Activated T-helper 17 cell treated with anti-CD3 and anti-CD28 coated beads, Interleukin-2, amount 50 U/mL, for 72 hours (primary cell): ENCODE measurements at places on chromosomes 7 and 10. TPM values are rescaled to one million over a fixed set of nuclear protein-coding genes. Genes with fewer than 3 reads are reported as not detected.

DNA sequence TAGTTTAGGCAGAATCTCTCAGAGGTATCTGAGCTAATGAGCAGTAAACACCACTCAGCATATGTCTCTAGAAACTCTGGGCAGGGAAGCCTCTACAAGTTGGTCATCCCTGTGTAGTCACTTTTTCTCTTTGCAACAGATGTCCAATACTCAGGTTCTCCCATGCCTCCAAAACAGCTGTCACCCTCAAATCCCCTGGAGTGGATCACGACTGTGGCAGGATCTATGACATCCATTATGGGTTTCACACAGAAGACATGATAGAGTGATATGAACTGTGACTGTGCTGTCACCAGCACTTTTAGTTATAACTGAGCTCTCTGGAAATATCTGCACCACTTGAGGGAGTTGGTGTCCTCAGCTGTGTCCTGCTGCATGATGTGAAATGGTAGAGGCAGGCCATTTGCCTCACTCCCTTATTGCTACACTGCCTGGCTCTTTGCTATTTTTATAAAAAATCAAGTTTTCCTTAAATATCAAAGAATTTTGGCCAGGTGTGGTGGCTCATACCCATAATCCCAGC lies 24.1 kb upstream of the ZNRF2 start:
- ATAC-seq: no peak

- ATAC-seq: no peak
Measured at GRCh38 chr7:131769241-131769640, 212.8 kb upstream of the PODXL start.

GRCh38 chr10:63128443-63128842 lies 4.7 kb upstream of the NRBF2 start:
- ATAC-seq: no peak

- no peak for ATAC-seq
Measured at GRCh38 chr10:101886521-101887312, 43.1 kb upstream of the KCNIP2 start.

GRCh38 chr7:93941945-93942344 lies 20.4 kb downstream of the GNG11 start:
- ATAC-seq: no peak

GRCh38 chr10:28432210-28432676 lies 100.7 kb upstream of the WAC start:
- ATAC-seq: peak; percentile 60

DNA sequence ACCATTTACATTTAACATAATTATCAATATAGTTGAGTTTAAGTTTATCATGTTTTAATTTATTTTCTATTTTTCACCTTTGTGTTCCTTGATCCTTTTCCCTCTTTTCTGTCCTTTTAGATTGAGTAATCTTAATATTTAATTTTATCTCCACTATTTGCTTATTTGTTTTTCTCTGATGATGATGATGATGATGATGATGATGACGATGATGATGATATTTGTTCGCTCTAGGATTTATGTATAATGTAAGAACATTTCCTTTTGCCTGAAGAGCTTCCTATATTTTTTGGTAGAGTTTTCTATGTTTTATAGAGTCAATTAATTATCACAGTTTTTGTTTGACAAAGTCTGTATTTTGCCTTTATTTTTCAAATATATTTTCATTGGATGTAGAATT lies 104.2 kb downstream of the GLRX3 start:
- ATAC-seq: no peak

DNA sequence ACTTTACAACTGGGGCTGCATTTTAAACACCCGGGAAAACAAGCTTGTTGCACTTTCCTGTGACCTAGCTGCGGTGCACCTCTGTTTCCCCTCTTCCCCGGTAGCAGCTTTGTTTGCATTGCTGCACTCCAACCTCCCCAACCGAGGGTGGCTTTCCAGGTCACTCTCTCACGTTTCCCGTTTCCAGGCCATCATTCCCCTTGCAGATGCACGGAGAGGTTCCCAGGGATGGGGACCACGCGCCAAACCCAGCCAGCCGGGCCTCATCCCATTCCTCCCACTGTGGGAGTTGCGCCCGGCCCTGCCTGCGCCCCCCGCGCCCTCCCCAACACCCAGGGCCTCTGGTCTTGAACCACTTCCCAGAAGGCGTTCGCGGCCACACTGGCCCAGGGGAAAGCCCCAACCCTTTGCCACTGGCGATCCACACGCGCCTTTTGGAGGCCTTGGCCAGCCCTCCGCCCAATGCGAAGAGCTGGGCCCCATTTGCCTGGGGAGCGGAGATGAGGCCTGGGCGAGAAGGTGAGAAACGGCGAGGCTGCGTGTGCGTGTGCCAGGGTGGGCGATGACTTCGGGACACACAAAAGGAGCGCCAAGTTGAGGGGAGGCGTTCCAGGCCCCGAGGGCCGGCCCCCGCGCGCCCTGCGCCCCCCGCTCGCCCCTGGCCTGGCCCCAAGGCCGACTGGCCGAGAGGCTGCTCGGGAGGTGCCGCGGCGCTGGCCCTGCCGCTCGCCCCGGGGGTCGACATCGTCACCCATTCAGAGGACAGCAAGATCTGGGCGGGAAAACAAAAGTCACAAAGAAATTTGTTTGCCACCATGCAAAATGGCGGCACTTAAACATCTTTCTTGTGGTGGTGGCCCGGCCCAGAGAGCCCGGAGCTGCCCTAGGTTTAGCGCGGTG lies 15.9 kb downstream of the SKIDA1 start:
- ATAC-seq: no peak

DNA sequence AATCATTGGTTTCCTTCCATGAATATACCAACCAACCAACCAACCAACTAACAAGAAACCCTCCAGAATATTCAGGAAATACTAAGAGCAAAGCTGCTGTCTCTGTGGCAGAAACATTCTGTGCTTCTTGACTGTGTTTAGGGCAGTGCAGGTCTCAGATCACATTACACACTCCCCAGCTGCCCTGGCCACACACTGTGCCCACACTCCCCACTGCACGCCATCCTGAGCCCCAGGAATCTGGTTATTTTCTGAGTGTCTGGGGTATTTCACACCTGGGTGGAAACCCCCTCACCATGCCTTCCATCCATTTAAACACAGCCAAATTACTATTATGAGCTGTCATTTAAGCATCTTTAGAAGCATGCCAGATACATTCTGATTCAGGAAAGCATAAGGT lies 183.7 kb upstream of the ANK3 start:
- ATAC-seq: peak; percentile 89

DNA sequence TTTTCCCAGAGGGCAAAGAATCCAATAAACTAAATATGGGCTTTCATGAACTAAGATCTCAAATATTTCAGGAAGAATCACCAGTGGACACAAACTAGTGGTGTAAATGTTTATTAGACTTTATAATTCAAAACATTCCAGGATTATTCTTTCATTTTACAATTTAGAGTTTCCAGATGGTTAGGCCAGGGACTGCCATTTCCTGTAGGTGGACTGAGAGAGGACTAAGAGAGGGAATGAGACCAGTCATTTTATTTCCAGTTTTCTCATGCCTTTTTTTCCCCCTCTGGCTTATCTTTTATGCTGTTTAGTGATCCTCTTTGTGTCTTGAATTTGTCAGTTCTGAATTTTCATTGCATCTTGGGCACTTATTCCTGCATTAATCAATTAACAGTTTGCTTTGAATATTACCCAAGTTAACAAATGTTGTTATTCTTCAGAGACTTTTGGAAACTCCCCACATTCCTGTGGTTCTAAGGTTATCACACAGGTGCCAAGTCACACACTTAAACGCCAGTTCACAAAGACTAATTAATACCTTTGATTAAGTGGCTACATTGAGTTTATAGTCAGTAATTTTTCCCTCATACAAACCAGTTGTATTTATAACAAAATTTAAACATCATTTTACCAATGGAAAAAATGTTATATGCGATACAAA lies 12.3 kb downstream of the CISD1 start:
- ATAC-seq: no peak

DNA sequence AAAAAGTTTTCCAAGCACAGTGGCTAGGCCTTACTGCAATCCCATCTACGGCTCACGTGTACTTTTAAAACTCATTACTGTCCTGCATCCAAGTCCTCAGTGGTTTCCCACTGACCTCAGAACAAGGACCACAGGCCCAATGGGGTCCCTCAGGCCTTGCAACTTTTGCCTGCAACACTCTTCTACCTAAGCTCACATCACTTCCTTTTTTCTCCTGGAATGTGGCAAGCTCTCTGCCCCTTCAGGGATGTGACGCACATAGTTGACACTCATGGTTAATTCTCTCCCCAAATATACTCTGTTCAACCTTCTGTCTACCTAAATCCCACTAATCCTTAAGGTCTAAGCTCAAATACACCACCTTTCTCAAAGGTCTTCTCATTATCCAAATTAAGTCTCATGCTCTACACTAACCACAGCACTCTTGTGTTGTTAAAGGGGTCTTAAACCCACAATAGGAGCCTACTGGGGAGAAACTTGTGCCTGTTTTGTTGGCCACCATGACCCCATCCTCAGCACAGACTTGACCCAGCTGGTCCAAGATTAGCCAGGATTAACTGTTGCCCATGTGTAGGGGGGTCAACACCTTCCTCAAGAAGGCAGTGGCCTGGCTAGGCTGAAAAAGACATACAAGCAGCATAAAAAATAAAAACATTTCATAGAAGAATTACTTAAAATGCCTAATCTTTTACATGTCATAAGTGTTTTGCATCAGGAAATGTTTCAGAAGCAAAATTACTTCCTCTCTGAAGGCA lies 15.2 kb downstream of the HNRNPF start:
- ATAC-seq: no peak

GRCh38 chr7:131335639-131336381 lies 8.1 kb downstream of the MKLN1 start:
- peak; percentile 38 for ATAC-seq

DNA sequence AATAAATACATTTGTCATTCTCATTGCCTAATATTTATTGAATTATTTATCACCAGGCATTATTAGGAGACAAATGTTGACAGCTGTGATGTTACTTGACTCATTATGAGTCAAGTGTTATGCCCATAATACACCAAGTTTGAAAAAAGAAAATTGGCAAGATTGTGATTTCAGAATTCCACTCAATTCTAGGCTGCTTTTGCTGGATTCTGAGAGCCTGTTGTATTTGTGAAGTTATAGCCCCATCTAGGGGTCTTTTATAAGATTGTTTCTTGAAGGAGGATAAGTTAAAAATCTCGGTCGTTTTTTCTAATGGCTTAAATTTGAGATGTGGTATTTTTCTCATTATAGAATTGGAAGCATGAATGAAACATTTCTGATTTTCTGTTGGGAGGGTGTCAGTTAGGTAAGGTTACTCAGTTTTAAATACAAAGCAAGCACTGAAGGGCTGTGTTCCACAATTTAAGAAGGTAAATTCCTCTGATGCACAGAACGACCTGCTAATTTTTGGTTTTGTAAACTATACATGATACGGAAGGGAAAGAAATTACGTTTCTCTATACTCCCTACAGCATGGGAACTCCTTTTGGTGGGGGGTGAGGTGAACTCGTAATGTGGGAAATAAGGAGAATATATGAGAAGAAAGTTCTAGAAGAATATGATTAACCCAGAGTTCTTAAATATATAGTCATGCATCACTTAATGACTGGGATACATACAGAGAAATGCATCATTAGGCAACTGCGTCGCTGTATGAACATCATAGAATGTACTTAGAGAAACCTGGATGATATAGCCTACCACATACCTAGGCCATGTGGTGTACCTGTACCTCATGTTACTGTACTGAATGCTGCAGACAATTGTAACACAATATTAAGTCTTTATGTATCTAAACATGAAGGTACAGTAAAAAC lies 2.6 kb downstream of the STK31 start:
- ATAC-seq: no peak

DNA sequence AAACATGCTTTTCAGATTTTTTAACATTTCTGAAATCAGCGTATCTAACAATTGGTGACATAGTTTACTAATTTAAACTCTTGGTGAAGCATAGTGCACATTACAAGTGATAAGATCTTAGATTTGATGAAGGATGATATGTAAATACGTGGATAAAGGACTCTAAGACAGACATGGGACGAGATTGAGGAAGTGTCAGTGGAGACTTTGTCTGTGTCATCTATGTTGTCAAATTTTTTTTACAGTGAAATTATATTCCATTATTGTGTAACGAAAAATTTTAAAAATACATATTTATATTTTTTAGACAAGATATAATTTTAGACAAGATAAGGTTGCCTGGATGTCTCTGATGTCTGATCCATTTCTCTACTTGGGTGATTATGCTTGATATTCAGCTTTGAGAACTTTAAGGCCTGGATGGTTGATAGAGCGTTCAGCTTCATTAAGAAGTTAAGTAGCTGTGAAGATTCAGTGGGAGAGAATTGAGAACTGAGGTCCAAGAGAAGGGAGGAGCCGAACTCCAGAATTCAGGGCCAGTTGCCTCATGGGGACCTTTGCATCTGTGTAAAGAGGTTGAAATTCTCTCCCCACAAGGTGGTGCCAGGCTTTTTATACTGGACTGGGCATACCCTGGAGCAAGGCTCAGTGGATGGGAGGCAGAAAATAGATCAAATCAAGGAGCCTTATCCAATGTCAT lies 62.7 kb downstream of the KAT6B start:
- ATAC-seq: peak; percentile 35

DNA sequence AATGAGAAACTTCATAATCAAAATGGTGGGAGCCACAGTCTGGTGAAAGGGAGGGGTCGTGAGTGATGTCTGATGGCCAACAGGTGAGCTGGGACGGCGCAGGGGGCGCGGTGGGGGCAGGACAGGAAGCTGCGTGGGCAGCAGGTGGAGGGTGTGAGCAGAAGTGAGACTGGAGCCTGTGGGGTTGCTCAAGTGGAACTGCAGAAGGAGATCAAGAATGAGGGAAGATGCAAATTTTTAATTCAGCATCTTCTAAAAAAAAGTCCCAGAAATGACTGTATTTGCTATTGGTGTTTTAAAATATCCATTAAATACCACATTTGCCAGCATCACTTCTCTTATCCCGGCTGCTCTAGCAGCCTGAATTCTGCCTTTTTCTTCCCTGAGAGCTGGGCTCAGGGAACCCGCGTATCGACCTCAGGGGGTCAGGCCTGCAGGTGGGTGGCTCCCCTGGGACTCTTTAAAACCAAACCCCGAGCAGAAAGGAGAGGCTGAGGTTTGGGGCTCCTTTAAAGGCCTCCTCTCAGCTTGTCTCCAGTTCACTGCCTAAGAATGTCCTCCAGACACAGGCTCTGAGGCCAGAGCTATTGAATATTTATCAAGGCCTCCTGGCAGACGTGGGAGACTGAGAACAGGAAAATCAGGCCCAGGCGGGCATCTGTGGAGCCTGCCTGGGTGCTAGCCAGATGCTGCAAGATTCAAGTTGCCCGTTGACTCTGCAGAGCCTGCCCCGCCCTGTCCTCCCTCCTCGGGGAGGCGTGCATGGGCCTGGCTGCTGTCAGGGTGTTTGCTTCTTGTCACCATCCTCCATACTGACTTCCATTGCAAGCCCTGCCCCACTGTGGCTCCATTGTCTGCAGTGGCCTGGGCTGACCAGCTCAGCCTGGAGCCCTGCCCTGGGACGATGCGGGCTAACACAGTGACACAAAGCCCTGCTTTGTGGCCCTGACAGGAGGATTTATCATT lies 53.9 kb downstream of the SYPL1 start:
- ATAC-seq: no peak

The GPER1 gene
- 1.1 TPM for total RNA-seq

The FOXP2 gene
- total RNA-seq: not detected

The CASD1 gene
- 14.2 TPM for total RNA-seq

The TMEM176A gene
- not detected for total RNA-seq

The LHFPL3 gene
- not detected for total RNA-seq

The RSPH10B gene
- total RNA-seq: 2.2 TPM

The GOLGA7B gene
- total RNA-seq: 5.8 TPM

The NKX2-3 gene
- not detected for total RNA-seq
